ENCODE measurements at places on chromosomes 3 and 15.

DNA sequence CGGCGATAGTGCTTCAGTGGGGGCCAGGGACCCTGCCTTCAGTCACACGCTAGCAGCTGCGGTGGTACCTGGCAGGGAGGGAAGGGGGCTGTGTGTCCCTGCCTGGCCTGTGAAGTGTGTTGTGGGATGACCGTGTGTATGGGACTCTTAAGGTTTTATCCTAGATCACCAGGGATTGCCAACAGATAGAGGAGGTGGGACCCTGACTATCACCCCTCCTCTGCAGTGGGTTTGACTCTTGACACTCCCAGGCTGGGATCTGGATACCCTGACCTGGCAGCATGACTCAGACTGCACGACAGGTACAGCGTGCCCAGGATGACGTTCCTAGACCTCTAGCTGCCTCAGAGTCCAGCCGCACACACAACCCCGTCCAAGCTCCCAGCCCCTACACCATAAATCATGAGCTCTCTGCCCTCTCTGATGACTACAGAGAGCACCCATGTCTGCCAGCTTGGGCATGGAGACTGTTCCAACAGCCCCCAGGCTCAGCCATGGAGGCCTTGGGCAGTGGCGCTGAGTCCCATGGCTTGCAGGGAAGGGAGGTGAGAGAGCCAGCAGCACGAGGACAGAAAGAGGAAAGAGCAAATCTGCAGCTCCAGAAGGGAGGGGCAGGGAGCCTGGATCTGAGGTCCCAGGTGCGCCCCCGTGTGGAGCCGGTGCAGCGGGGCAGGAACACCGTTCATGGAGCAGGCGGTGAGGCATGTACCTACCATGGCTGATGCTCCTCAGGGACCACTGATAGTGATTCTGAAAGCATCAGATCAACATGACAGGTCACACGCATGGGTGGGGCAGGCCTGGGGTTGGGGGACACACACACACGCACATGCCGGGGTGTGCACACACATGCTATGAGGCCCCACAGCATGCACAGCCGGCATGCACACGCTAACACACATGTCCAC is 71.0 kb downstream of the ADAMTS7 start:
- peak; percentile 86 for DNase-seq

- no peak for DNase-seq
Observed at GRCh38 chr3:171219258-171219657, 192.7 kb upstream of the SLC2A2 start.

GRCh38 chr15:69908060-69908459 is 189.7 kb downstream of the TLE3 start:
- DNase-seq = no peak

GRCh38 chr15:74809242-74809641 is 3.4 kb upstream of the LMAN1L start:
- no peak for DNase-seq

DNA sequence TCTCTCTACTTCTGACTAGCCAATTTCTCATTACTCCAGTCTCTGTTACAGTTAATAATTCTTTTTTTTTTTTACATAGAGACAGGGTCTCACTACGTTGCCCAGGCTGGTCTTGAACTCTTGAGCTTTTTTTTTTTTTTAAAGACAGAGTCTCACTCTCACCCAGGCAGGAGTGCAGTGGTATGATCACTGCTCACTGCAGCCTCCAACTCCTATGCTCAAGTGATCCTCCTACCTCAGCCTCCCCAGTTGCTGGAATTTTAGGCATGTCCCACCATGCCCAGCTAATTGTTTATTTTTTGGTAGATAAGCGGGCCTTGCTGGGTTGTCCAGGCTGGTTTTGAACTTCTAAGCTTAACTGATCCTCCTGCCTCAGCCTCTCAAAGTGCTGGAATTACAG is 13.6 kb downstream of the IP6K1 start:
- DNase-seq = no peak

GRCh38 chr15:85027033-85027380 is 45.4 kb downstream of the PDE8A start:
- no peak for DNase-seq

- no peak for DNase-seq
Observed at GRCh38 chr3:137471558-137472204, 292.4 kb upstream of the SOX14 start.

GRCh38 chr3:183515968-183516851 is 39.3 kb downstream of the KLHL6 start:
- DNase-seq = no peak

GRCh38 chr15:40320409-40320808 is 3.1 kb upstream of the INAFM2 start:
- no peak for DNase-seq

DNA sequence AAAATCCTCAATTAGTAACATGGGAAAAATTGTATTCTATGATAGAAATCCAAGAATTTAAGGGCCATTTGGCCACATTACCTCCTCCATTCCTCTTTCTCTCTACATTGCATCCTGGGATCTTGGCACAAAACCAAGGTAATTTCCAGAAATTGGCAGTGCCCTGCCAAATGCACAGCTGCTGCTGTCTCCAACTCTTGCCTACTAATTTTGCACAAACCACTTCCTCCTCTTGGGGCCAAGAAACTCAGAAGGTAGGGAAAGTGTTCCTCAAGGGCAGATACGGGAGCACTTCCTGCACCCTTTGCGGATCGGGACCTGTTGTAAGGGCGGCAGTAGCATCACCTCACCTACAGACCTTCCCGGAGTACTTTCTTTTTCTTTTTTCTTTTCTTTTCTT is 57.8 kb downstream of the MAP3K13 start:
- no peak for DNase-seq

DNA sequence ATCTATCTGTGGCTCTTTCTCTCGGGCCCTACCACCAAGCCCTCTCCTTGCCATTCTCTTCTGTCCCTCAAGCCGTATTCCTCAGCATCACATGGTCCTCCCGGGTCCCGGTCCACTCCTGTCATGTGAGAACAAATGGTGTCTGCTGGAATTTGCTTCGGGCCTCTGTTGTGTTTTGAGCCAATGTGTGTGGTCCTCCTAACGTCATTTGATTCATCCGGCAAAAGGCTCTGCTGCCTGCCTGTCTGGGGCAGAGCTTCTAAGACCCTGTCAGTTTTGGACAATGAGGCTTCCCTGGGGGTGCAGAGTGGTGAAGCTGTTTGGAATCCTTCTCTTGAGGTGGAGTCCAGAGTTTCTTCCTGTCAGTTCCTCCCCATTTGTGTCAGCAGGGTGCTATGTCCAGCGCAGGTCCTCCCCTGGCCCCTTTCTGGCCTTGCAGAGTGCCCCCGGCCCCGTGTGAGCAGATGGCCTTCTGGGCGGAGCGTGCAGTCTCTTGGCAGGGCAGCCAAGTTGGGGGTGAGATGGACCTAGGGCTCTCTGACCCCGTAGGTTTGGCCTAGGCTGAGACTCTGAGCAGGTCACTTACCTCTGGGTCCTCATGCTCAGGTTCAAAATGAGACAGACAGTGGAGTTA is 93.6 kb downstream of the APBA2 start:
- peak; percentile 48 for DNase-seq

DNA sequence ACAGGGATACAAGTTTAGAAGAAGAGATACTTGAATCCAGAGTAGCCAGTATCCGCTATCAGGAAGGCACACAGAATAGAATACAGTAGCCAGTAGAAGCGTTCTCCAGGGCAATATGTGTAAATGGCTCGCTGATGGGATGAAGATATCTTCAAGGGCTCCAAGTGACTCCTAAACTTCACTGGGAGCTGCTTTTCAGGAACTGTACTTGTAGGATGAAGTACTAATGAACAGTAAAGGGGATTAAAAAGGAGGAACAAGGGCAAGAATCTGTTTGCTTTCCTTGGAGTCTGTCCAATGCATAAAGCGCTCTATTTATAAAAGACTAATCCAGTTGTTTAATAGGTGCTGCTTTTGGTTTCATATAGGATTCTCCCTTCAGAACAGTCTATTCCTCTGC is 78.4 kb downstream of the THRB start:
- DNase-seq = no peak

DNA sequence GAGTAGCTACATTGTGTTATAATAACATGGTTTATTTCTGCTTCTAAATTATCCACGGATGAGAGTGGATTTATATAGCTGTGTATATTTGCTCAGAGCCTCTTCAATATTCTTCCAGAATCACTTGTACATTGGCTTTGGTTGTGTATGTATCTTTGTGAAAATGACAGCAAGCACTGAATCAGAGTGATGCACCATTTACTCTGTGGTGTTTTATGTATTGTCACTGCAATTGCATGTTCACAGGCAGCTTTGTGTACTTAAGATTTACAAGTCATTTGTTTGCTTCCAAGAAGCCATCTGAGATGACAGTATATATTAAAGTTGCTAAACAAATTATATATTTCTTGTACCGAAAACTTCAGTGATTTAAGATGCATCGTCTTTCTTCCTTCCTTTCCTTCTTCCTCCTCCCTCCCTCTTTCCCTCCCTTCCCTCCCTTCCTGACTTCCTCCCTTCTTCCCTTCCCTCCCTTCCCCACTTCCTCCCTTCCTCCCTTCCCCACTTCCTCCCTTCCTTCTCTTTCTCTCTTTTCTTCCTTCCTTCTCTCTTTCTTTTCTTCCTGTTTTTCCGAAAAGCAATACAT is 362.3 kb upstream of the GOLIM4 start:
- no peak for DNase-seq

GRCh38 chr15:64865126-64865997 is 23.6 kb downstream of the PLEKHO2 start:
- DNase-seq = no peak

DNA sequence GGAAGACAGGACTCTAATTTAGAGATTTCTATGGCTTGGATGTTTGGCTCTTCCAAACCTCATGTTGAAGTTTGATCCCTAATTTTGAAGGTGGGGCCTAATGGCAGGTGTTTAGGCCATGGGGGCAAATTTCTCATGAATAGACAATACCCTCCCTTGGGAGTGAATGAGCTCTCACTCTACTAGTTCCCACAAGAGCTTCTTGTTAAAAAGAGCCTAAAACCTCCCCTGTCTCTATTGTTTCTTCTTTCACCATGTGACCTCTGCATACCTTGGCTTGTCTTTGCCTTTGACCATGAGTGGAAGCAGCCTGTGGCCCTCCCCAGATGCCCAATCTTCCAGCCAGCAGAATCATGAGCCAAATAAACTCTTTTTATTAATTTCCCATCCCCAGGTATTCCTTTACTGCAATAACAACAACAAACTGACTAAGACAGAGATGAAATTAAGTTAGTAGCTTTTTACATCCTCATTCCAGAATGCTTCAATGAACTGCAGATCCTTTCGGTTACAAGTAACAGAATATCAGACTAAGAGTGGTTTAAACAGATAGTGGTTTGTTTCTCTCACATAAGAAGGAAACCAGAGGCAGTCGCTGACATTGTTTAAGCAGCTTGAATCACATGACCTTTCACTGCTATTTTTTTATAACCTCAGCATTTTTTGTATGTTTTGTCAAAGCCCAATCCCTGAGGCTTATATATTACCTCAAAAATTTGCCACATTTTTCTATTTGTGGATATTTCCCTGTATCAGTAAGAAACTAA is 1013.3 kb upstream of the SEMA6D start:
- DNase-seq = no peak
